ENCODE measurements at places on chromosomes 3 and 15.
A peak's percentile ranks its signal among the peaks of the same experiment; 100 is the strongest.

- DNase-seq: no peak
These were observed 46.4 kb upstream of the KLF13 start for GRCh38 chr15:31280046-31280830.

DNA sequence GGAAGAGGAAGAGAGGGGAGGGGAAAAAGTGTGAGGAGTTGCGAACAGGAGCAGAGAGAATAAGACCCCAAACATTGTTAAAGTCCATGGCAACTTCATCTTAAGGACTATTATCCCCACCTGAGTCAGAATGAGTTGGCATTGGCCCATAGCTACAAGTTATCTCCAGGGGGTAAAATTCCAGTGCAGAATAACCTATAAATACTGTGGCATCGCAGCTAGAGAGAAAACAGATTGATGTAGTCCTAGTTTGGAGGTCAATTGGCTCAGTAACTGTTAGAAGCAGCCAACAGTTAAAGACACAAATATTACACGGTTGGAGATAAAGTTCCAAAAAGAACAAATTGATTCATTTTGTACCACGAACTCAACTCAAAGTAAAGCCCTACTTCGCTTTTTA, 313.9 kb upstream of the CCDC54 start:
- peak; percentile 75 for DNase-seq

DNA sequence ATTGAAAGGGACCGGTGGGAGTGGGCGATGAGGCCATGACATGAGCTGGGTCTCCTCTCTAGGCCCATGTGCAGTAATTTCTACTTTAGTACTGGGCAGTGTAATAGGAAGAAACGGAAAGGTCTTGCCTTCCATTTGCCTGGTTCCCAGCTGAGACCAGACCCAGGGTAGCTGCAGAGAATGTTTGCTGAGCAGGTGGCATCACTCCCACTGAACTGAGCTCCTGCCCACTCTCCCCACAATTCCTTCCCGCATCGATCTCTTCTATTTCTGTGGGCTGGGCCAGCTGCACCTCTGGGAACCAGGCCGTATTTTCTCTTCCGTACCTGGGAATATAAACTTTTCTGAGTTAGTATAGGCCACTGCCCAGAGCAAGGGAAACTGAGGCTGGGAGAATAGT, 15.8 kb downstream of the ESYT3 start:
- DNase-seq: no peak

DNA sequence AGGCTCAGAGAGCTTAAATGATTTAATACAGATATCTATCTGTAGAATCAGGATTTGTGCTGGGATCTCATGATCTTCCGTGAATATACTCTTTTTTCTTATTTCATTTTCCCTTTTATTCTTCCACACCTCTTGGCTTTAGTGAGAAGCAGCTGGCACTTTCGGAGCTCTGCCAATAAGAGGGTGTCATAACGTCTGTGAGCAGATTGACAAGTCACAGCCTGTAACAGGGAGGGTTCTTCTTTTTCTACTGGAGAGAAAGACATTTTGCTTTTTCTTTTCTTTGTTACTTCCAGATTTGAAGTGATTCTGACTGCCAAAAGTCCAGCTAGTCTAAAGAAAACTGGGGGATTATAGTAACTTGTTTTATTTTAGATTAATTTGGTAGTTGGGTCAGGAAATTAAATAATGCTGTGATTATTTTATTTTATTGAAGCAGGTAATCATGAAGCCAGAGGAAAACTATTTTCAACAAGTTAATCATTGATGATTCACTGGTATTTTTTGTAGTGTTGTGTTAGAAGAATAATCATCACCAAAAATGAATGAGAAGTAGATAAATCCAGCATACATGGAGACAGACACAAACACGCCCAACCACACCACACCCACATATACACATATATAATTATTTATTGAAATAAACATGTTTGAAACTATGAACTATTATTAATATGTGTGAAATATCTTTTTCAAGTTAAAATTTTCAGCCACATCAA, 69.8 kb downstream of the TNFAIP8L3 start:
- peak; percentile 18 for DNase-seq

GRCh38 chr3:32630266-32630665, 54.7 kb upstream of the CNOT10 start:
- no peak for DNase-seq
